ENCODE measurements at places on chromosomes 13 and 19. TPM values are rescaled to one million over a fixed set of nuclear protein-coding genes. Genes with fewer than 3 reads are reported as not detected.

- DNase-seq, result no peak
- H3K4me3 ChIP-seq, result no peak overlapping the region
- H3K4me1 ChIP-seq, result peaks cover 16% of the 10 kb centered on the region
- peaks cover 2% of the 10 kb centered on the region for H3K27me3 ChIP-seq
- H3K27ac ChIP-seq, result no peak overlapping the region
Measured at GRCh38 chr13:39641645-39642044, 13.8 kb upstream of the COG6 start.

DNA sequence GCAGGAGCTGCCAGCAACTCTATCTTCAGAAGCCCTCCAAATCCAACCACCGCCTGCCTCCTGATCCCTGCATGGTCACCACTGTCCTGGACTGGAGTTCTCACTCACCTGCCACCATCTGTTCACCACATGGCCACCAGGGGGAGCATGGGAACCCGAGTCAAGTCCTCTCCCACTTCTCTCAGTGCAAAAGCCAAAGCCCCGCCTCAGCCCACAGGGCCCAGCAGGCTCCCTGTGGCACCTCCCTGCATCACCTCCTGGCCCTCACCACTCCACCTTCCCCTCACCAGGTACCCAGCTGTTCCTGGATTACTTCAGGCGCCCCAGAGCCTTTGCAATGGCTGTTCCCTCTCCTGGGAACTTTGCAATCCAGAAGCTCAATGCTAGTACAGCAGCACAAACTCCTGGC, 5.3 kb downstream of the DHPS start:
- H3K27ac ChIP-seq, result peak overlapping the region; percentile 42
- H3K4me1 ChIP-seq, result peaks cover 20% of the 10 kb centered on the region
- H3K4me3 ChIP-seq, result peak overlapping the region; percentile 66
- peaks cover 24% of the 10 kb centered on the region for H3K27me3 ChIP-seq
- peak; percentile 92 for DNase-seq
- H3K36me3 ChIP-seq, result peaks cover 40% of the 10 kb centered on the region

DNA sequence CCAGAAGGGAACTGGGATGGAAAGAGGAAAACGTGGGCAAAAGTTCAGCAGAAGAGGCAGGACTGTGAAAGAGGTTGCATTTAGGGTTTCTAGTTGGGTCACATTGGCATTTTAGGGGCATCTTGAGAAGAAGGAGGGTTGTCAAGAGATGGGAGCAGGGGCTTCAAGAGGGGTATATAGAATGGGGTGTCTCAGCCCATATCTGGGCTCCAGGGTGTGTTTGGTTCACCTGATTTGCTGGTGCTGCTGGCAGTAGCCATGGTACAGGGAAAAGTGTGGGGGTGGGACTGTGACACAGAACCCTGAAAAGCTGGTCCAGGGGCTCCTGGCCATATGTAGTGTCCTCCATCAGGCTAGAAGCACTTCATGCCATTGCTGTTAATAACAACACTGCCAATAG, 22.5 kb downstream of the MAST3 start:
- H3K4me1 ChIP-seq, result peaks cover 8% of the 10 kb centered on the region
- peaks cover 17% of the 10 kb centered on the region for H3K27me3 ChIP-seq
- H3K27ac ChIP-seq, result no peak overlapping the region
- H3K36me3 ChIP-seq, result peaks cover 3% of the 10 kb centered on the region
- peak overlapping the region; percentile 24 for H3K4me3 ChIP-seq

- peak; percentile 45 for DNase-seq
- no peaks in the 10 kb centered on the region for H3K4me1 ChIP-seq
- H3K27me3 ChIP-seq, result no peaks in the 10 kb centered on the region
- H3K4me3 ChIP-seq, result no peak overlapping the region
- no peak overlapping the region for H3K27ac ChIP-seq
Measured at GRCh38 chr13:63910511-63910910, 2494.9 kb upstream of the PCDH20 start.

GRCh38 chr13:74966275-74966674, 515.7 kb downstream of the TBC1D4 start:
- H3K27ac ChIP-seq, result peak overlapping the region; percentile 96
- H3K27me3 ChIP-seq, result peaks cover 2% of the 10 kb centered on the region
- no peak overlapping the region for H3K4me3 ChIP-seq
- peaks cover 26% of the 10 kb centered on the region for H3K4me1 ChIP-seq
- no peak for DNase-seq
- no peaks in the 10 kb centered on the region for H3K36me3 ChIP-seq

GRCh38 chr19:49690656-49691242, at the start of gene CPT1C:
CPT1C (plus strand) TSS chr19:49691116; CDS start chr19:49692253, 1,137 bp downstream.
- peaks cover 38% of the 10 kb centered on the region for H3K4me1 ChIP-seq
- peak; percentile 79 for DNase-seq
- peaks cover 26% of the 10 kb centered on the region for H3K27me3 ChIP-seq

GRCh38 chr19:46189971-46190888, 39.3 kb upstream of the IGFL1 start:
- H3K27ac ChIP-seq, result no peak overlapping the region
- no peak overlapping the region for H3K4me3 ChIP-seq
- H3K27me3 ChIP-seq, result no peaks in the 10 kb centered on the region
- H3K36me3 ChIP-seq, result no peaks in the 10 kb centered on the region
- DNase-seq, result no peak
- H3K4me1 ChIP-seq, result peaks cover 5% of the 10 kb centered on the region

- peaks cover 14% of the 10 kb centered on the region for H3K36me3 ChIP-seq
- no peak overlapping the region for H3K4me3 ChIP-seq
- peaks cover 19% of the 10 kb centered on the region for H3K4me1 ChIP-seq
- H3K27me3 ChIP-seq, result peaks cover 2% of the 10 kb centered on the region
Measured at GRCh38 chr13:98405107-98405571, 171.8 kb downstream of the STK24 start.

DNA sequence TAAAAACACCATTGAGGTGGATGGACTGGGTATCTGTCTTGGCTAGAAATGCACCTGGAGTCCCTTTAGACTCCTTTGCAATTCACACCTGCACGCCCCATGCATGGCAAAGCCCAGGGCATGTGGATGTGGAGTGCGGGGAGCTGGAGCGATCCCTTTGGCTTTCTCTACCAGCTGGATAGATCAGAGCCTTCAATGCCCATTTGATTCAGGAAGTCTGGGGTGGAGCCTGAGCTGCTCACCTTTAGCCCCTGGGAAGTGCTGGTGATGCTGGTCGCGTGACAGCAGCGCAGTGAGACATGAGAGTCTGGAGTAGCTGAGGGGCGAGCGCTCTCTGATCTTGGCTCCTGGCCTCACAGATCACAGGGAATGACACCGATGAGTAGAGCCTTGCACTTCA, 4.8 kb upstream of the ZNF536 start:
- no peaks in the 10 kb centered on the region for H3K36me3 ChIP-seq
- H3K4me1 ChIP-seq, result peaks cover 14% of the 10 kb centered on the region
- H3K27me3 ChIP-seq, result peaks cover 7% of the 10 kb centered on the region
- no peak overlapping the region for H3K27ac ChIP-seq
- no peak overlapping the region for H3K4me3 ChIP-seq
- DNase-seq, result no peak

GRCh38 chr13:37905736-37906135, 36.2 kb upstream of the TRPC4 start:
- no peak overlapping the region for H3K4me3 ChIP-seq
- no peak overlapping the region for H3K27ac ChIP-seq
- H3K27me3 ChIP-seq, result no peaks in the 10 kb centered on the region
- H3K4me1 ChIP-seq, result peaks cover 4% of the 10 kb centered on the region
- no peak for DNase-seq

DNA sequence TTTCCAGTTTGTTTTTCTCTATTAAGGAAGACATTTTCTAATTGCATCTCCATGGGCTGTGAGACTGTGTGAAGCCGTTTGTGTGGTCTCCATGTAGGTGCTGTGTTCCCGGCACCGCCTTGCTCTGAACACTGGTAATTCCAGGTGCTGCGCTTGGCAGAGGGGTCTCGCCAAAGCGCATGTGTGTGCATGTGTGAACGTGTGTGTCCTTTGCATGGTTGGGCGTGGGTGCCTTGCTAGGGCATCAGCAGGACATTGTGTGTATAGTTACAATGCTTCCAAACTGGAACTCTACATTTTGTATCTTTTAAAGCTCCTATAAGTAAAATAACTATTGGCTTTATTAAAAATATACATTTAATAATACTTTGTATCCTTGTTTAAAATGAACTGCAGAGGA, 9.8 kb upstream of the GPI start:
- peaks cover 15% of the 10 kb centered on the region for H3K27me3 ChIP-seq
- no peak overlapping the region for H3K27ac ChIP-seq
- no peak overlapping the region for H3K4me3 ChIP-seq
- no peak for DNase-seq

- no peaks in the 10 kb centered on the region for H3K27me3 ChIP-seq
- H3K36me3 ChIP-seq, result no peaks in the 10 kb centered on the region
- peak overlapping the region; percentile 3 for H3K4me3 ChIP-seq
- H3K27ac ChIP-seq, result peak overlapping the region; percentile 58
- H3K4me1 ChIP-seq, result peaks cover 41% of the 10 kb centered on the region
- DNase-seq, result no peak
Measured at GRCh38 chr13:78655007-78655406, 3.9 kb downstream of the OBI1 start.

GRCh38 chr13:33016414-33017322, at the start of gene KL:
KL (plus strand) TSS chr13:33016423; CDS start chr13:33016441, 18 bp downstream.
- H3K4me3 ChIP-seq, result peak within 1 kb of the TSS; percentile 99
- H3K27me3 ChIP-seq, result peaks cover 20% of the 10 kb centered on the region
- DNase-seq, result peak; percentile 54
- peak within 1 kb of the TSS; percentile 100 for H3K27ac ChIP-seq
- H3K4me1 ChIP-seq, result peaks cover 59% of the 10 kb centered on the region

GRCh38 chr13:98280176-98280510, 103.1 kb upstream of the RNF113B start:
- peak overlapping the region; percentile 81 for H3K27ac ChIP-seq
- H3K27me3 ChIP-seq, result peaks cover 3% of the 10 kb centered on the region
- H3K4me1 ChIP-seq, result peaks cover 26% of the 10 kb centered on the region
- no peaks in the 10 kb centered on the region for H3K36me3 ChIP-seq
- H3K4me3 ChIP-seq, result no peak overlapping the region

DNA sequence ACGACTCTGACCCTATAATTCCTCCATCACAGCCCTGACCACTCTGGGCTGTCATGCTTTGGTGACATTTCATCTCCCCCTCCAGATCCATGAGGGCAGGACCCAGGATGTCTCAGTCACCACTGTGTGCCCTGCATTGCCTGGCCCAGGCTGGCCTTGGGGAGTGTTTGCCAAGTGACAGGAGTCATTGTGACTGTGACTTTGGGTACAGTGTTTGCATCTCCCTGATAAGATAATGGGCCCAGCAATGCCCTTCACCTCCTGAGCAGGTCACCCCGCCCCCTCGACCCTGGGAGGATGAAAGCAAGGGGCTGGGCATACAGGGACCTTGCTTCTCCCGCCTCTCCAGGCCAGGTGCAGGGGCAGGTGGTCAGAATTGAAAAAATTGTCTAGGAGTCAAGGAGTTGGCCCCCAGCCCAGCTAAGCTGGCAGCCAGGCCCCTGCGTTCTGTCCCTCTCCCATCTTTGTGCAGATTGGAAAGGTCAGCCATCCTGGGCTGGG, 5.9 kb upstream of the ATP4A start:
- no peak for DNase-seq
- H3K27ac ChIP-seq, result no peak overlapping the region
- peaks cover 6% of the 10 kb centered on the region for H3K27me3 ChIP-seq
- H3K4me1 ChIP-seq, result no peaks in the 10 kb centered on the region
- no peak overlapping the region for H3K4me3 ChIP-seq

GRCh38 chr19:5641171-5641570, 18.3 kb downstream of the SAFB start:
- H3K27me3 ChIP-seq, result no peaks in the 10 kb centered on the region
- H3K4me1 ChIP-seq, result no peaks in the 10 kb centered on the region
- no peak overlapping the region for H3K4me3 ChIP-seq
- peaks cover 30% of the 10 kb centered on the region for H3K36me3 ChIP-seq
- no peak overlapping the region for H3K27ac ChIP-seq

DNA sequence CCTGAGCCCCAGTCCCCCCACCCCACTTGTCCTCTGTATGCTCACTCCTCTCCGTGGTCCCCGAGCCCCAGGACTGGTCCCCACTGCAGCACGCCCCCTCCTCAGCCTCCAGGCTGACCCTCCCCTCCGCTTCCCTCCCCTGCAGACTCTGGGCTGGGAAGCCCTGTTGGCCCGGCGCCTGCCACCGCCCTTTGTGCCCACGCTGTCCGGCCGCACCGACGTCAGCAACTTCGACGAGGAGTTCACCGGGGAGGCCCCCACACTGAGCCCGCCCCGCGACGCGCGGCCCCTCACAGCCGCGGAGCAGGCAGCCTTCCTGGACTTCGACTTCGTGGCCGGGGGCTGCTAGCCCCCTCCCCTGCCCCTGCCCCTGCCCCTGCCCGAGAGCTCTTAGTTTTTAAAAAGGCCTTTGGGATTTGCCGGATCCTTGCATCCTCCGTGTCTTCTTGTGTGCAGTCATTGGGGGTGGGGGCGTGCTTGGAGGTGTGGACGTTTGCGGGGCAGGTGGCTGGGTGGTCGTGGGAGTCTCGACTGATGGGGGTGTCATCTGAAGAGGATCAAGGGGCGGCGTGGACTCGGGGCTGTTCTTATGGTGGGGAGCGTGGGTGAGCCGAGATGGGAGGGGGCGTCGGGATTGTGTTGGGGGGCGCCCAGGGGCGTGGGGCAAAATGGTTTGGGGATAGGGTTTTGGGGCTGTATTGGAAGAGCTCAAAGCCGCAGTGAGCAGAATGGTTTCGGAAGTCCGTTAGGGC, 3.5 kb downstream of the PTGER1 start:
- H3K27ac ChIP-seq, result no peak overlapping the region
- peak overlapping the region; percentile 47 for H3K4me3 ChIP-seq
- H3K4me1 ChIP-seq, result peaks cover 12% of the 10 kb centered on the region
- DNase-seq, result no peak

DNA sequence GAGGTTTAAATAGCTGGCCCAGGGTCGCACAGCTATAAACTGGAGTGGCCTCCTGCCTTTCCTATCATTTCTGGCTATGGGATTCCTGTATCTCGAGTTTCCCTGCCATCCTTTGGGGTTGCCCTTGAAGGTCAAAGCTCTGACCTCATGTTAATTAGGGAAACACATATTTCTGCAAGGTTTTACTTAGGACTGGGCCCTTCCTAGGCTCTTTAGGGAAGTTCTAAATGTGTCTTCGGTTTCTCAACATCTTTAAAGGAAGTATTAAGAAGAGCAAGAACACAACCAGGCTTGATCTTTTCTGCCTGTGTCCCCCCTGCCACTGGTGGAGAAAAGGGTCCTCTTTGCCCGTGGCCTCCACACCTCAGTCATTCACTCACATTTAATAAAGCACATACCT, 10.8 kb downstream of the LCP1 start:
- H3K4me3 ChIP-seq, result no peak overlapping the region
- H3K27ac ChIP-seq, result no peak overlapping the region
- H3K27me3 ChIP-seq, result no peaks in the 10 kb centered on the region
- no peak for DNase-seq
- no peaks in the 10 kb centered on the region for H3K36me3 ChIP-seq
- peaks cover 38% of the 10 kb centered on the region for H3K4me1 ChIP-seq

GRCh38 chr13:69857183-69857821, 250.3 kb upstream of the ATXN8OS start:
- no peaks in the 10 kb centered on the region for H3K36me3 ChIP-seq
- H3K27ac ChIP-seq, result no peak overlapping the region
- peaks cover under 1% of the 10 kb centered on the region for H3K4me1 ChIP-seq
- no peak for DNase-seq
- no peaks in the 10 kb centered on the region for H3K27me3 ChIP-seq

The SMIM24 gene
- total RNA-seq, result not detected

The TMPRSS9 gene
- total RNA-seq, result not detected

The ZNF525 gene
- 8.6 TPM for total RNA-seq

The MAB21L1 gene
- 0.13 TPM for total RNA-seq

The DENND1C gene
- 1.5 TPM for total RNA-seq

The ZNF558 gene
- not detected for total RNA-seq

The OSCAR gene
- total RNA-seq, result 0.21 TPM

The SPATA13 gene
- total RNA-seq, result 11.4 TPM

The ZNF154 gene
- total RNA-seq, result 23.2 TPM

The HSPB6 gene
- not detected for total RNA-seq

Measured in endothelial cell (in vitro differentiated cells).